ENCODE measurements at places on chromosomes 16 and 17.

DNA sequence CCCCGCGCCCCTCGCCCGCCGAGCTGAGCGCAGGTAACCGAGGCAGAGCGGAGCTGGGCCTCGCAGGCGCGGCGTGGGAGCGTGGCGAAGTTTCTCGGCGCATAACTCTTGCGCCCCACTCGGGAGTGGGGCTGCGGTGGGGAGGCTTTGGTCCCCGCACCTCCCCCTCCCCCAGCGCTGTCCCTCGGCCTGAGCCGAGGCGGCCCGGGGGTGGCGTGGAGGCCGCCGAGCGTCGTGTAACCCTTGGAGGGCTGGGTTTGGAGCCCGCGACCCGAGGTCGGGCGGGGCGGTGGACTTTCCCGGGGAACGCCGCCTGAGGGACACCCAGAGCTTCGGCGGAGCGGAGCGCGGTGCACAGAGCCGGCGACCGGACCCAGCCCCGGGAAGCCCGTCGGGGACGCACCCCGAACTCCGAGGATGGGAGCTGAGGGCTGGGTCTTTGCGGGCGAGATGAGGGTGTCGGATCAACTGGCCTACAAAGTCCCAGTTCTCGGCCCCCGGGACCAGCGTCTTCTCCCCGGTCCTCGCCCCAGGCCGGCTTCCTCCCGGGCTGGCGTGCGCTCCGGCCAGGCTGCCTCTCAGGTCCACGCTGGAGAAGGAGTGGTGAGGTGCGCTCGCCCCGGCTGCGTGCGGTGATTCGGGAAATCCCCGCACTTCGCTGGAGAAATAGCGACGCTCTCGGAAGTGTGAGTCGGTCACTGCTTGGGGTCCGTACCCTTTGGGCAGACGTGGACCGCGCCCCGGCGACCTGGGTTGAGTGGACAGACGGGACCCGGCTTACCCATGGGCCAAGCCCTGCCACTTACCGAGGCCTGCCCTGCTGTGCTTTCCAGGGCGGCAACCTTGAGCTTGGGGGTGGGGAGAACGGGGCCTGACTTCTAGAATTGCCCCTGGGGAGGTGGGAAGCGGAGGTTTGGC lies 168.4 kb downstream of the RAB11FIP4 start:
- no peak for DNase-seq

- no peak for DNase-seq
Observed at GRCh38 chr17:57379237-57379894, 123.0 kb downstream of the MSI2 start.

DNA sequence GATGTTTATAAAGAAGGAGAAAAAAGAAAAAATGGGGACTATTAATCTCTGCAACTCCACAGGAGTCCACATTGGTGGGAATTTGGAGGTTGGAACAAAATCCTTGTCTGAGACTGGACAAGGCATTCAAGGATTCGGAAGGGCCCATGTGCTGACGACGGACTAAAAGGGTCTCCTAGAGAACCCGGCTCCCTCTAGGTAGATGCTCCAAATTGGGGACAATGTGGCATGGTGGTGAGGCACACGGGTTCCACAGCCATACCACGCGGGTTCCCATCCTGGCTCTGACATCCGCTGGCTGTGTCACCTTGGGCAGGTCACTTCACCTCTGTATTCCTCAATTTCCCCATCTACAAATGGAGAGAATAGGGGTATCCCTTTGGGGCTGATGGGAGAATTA lies 227.4 kb downstream of the C16orf78 start:
- DNase-seq: no peak

DNA sequence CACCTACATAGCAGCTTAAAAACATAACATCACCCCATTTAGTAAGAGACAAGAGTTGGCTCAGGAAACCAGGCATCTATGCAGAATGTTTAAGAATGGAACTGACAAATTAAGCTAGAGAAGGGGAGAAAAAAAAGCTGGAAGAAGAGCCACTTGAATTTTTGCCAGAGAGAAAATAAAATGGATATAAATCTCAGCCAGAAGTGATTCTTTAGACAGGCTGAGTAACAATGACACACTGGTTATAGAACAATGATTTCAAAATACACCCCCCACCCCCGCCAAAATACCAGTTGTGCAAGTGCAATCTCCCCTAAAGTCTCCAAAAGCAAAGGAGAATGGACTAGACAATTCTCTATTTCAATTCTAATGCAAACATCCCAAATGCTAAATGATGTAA lies 22.4 kb downstream of the LSM12 start:
- no peak for DNase-seq

GRCh38 chr16:54318941-54319340 lies 32.4 kb upstream of the IRX3 start:
- no peak for DNase-seq

DNA sequence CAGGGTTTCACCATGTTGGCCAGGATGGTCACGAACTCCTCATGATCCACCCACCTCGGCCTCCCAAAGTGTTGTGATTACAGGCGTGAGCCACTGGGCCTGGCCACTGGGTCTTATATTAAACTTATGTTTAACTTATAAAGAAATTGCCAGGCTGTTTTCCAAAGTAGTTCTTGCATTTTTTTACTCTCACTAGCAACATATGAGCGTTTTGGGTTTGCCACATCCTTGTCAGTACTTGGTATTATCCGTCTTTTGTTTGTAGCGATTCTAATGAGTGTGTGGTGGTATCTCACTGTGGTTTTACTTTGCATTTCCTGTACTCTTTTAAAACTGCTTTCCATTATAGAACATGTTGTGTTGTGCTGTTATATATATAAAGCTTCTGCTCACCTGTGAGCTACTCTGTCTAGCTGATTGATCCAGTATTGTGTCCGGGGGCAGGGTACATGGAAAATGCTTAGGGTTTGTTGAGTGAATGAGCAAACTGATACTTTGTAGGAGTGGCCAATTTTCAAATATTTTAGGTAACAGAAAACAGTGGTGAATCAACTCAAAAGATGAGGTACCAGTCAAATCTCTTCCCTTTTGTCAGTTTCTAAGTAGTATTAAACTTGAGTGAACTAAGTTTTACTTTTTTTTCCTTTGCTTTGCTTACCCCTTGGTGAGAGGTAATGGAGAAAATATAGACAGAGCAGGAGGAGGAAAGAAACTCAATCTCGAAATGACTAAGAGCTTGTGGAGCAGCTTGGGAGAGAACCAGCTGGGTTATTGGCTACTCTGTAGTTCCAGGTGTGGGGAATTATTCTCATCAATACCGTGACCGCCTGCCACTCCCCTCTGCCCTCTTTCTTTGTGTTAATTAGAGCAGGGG lies 75.8 kb downstream of the PITPNC1 start:
- no peak for DNase-seq

GRCh38 chr17:76079956-76080767 lies 1.2 kb downstream of the ZACN start:
- no peak for DNase-seq
